Right hindlimb (tissue), 1 donor: ENCODE measurements at places on chromosomes 2 and 18.

DNA sequence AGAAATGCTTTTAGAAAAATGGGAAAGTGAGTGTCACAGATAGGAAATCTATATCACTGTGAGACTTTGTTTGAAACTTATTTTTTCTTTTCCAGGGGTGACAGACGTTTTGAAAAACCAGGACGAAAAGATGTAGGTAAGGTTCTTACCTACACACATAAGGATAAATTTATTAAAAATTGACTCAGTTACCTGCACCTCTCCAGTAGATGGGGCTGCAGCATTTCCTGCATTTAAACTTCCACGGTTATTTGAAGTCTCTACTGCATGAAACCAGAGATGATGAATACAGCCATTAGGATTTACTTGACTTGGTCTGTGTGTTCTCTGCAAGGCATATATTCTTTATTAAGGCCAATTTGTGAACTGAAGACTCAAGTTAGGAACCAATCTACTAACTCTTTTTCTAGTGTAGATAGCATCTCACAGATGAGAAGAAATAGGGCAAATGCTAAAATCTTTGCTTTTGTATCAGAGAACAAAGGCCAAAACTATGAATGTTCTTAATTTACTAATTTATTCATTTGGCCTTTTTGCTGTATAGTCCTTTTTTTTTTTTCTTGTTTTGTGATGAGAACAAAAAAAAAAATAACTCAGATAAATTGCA lies 15.0 kb downstream of the KCNJ13 start:
- DNase-seq: no peak

GRCh38 chr2:95041060-95041823 lies 15.7 kb downstream of the MAL start:
- DNase-seq: no peak

DNA sequence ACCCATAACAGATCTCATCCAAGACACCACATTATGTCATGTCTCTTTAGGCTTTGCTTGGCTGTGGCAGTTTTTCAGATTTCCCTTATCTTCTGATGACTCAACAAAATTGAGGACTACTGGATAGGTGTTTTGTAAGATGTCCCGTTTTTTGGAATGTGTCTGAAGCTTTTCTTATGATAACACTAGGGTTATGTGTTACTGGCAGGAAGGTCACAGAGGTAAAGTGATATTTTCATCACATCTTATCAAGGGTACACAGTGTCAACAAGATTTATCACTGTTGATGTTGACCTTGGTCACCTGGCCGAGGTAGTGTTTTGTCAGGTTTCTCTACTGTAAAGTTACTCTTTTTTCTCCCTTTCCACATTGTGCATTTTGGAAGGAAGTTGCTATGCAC lies 44.8 kb upstream of the UPP2 start:
- DNase-seq: no peak

DNA sequence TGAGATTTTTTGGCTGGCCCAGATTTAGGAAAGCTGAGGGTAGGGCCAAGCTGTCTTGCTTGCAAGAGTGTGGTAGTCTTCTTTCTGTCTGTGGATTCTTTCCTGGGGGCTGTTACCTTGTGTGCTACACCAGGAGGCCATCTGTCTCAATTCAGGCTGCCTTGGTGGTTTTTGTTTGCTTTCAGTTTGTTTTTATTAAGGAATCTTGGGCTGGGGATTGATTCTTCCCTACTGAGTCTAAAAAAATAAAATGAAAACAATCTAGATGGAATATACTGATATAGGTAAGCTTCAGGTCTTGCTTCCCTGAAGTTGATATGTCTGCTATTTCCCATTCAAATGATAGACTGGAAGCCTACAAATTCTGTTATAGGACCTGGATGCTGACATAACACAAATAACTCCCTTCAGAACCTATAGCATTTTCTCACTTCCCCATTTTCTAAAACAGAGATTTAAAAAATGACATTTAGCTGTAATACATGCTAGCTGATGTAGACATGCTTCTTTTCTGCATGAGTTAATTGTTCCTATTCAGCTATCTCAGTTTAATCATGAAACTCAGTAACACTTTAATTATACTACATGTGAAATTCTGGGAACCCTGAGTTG lies 5.3 kb downstream of the LHCGR start:
- no peak for DNase-seq

DNA sequence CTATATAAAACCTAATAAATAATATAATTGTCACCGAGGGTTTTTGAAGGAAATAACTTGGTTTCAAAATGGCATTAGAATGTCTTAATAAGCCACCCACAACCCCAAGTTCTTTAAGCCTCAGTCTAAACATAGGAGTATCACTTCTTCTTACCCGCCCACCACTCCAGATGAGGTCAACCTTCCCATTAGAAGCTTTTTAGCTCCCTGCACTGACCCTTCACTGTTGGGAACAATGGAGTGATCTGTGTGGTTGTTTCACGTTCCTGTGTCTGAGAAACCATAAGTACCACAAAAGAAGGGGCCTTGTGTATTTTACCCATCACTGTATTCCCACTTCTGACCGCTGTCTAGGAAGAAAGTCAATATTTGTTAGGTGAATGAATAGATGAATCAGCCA lies 326.3 kb upstream of the ZNF521 start:
- DNase-seq: no peak

GRCh38 chr18:27614951-27615844 lies 430.1 kb upstream of the CHST9 start:
- no peak for DNase-seq

- no peak for DNase-seq
Measured at GRCh38 chr2:33086400-33087015, 139.8 kb downstream of the LTBP1 start.

- no peak for DNase-seq
Measured at GRCh38 chr2:241540401-241540770, 18.2 kb upstream of the BOK start.

- no peak for DNase-seq
Measured at GRCh38 chr18:58842978-58843687, 21.5 kb upstream of the ZNF532 start.

DNA sequence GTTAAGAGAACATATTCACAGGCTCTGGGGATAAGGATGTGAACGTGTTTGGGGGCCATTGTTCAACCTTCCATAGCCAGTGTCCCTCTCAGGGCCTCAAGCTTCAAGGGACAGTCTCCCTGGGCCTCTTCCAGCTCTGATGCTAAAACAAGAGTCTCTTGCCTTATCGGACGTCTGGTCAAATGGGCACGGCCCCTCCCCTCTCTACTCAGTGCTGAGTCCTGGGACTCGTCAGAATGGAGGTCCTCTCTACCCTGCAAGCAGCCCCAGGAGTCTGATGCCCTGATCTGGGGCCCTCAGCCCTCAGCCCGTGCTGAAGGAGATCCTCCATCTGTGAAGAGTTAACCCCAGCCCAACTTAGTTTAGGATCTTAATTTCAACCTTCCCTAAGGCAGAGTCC lies 198.2 kb downstream of the ZFP36L2 start:
- DNase-seq: no peak

GRCh38 chr2:176234156-176234555 lies 35.1 kb upstream of the MTX2 start:
- no peak for DNase-seq

DNA sequence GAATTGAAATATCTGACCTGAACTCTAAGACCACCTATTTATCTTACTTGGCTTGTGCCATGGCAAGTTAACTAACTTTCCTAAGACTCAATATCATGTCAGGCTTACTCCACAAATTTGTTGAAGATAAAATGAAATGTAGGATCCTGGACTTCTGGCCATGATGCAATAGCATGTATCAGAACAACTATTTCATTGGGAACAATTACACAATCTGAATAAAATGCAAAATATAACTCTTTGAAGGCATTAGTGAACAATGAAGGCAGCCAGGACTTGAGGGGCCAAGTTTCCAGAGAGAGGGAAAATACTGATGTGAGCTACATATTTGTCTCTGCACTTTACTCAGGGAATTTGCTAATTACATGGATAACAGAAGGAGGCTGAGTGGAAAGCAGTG lies 476.5 kb upstream of the ACVR2A start:
- DNase-seq: no peak

GRCh38 chr2:221001381-221001801 lies 570.7 kb downstream of the EPHA4 start:
- no peak for DNase-seq

GRCh38 chr2:39266139-39266805 lies 22.5 kb upstream of the CDKL4 start:
- no peak for DNase-seq

GRCh38 chr2:3780477-3781402 lies 77.4 kb downstream of the DCDC2C start:
- DNase-seq: peak; percentile 73

- no peak for DNase-seq
Measured at GRCh38 chr2:187338679-187339121, 109.4 kb downstream of the CALCRL start.

DNA sequence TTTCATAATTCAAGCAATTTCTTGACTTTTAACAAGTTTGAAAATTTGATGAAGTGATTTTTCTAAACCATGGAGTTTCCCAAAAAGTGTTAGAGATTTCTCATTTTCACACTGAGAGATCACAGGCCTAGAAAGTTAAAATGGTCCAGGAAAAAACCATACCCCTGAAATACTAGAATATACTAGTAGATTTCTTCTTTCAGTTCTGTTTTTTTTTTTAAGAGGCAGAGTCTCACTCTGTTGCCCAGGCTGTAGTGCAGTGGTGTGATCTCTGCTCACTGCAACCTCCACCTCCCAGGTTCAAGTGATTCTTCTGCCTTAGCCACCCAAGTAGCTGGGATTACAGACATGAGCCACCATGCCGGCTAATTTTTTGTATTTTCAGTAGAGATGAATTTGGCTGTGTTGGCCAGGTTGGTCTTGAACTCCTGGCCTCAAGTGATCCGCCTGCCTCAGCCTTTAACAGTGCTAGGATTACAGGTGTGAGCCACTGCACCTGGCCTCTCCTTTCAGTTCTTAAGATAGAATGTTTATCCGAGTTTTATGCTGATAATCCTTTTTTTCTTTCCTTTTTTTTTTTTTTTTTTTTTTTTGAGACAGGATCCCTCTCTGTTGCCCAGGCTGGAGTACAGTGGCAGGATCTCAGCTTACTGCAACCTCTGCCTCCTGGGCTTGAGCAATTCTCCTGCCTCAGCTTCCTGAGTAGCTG lies 14.4 kb downstream of the MTHFD2 start:
- DNase-seq: no peak

GRCh38 chr2:22281033-22281432 lies 1103.9 kb upstream of the KLHL29 start:
- DNase-seq: peak; percentile 26

- no peak for DNase-seq
Measured at GRCh38 chr2:39158351-39158750, 37.5 kb upstream of the SOS1 start.

GRCh38 chr18:10995550-10995949 lies 153.8 kb downstream of the PIEZO2 start:
- DNase-seq: no peak

DNA sequence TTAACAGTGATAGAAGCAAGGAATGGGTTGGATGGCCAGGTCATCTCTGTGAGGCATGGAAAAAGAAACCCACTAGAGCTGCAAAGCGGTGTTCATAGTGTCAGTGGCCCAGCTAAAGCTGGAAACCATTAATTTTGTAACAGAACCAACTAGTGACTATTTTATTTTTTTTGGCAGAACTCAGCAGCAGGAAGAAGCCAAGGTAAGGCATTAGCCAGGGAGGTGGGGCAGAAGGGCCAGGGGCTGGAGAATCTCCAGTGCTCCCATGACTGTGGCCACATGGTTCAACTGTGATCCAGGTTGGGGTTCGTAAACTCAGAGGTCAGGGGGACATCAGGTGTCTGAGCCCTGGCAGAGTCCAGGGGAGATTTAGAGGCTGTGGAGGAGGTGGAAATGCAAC lies 25.9 kb upstream of the YES1 start:
- DNase-seq: no peak

GRCh38 chr2:99608861-99609260 lies 119.0 kb upstream of the REV1 start:
- no peak for DNase-seq

DNA sequence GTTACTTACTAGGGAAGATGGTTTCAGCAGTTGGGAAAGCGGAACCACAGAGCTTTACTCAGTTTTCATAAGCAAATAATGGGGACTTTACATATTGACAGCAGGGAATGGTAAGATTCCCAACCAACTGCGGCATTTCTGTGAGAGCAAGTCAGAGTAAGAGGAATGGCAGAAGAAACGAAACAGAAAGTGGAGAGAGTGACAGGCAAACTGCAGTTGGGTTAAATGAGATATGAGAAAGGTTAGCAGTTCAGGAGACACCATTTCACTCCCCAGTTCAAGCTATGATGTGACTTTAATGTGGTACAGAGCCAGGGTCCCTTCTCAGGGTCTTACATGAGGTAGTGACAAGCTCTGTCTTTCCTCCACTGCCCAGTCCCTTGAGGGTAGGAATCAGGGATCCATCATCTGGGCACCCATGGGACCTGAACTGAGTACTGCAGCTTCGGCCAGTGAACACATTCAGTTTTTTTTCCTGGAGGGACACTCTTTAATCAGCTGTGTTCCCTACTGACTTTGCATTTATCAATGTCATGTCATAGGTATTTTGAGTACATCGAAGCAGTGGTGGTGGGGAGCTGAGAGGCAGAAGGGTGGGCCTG lies 33.0 kb upstream of the GREB1 start:
- no peak for DNase-seq

DNA sequence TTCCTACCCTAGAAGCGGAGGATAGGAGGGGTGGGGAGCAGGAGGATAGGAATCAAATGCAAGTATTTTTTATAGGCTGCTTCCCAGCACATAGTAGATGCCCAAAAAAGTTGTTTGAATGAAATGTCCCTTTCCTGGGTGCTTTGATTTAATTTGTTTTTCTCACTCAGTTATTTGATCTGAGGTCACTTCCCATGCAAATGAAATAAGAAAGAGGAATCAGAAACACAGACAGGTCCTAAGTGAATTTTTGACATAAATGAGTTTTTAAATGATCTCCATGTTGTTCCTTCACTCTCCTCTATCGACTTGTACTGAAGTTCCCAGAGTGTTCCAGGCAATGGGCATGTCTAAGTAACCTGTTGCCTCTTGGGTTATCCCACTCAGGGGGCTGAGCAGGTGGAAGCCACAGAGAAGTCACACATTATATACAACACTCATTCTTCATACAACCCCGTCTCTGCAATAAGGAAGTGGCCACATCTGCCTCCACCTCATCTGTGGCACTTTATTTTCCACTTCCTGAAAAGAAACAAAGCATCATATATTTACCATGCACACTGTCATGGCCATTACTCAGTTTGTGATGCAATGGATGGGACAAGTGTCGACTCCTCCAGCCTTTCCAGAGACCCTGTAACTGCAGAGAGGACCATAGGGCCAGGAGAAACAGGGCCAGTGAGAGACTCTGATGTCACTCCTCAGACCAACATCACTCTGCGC lies 81.9 kb upstream of the ZNF397 start:
- DNase-seq: no peak
